ENCODE measurements at places on chromosomes 7 and 10.

DNA sequence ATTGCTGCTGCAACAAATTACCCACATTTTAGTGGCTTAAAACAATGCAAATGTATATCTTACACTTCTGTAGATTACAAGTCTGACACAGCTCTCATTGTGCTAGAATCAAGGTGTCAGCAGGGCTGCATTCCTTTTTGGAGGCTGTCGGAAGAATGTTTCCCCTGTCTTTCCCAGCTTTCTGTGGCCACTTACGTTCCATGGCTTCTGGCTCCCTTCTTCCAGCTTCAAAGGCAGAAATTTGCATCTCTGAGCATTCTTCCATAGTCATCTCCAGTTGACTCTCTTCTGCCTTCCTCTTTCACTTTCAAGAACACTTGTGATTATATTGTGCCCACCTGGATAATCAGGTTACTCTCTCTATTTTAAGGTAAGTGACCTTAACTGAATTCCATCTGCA lies 125.3 kb downstream of the GPR158 start:
- no peak for DNase-seq

GRCh38 chr7:123675181-123675473 lies 19.5 kb downstream of the LMOD2 start:
- DNase-seq: no peak

DNA sequence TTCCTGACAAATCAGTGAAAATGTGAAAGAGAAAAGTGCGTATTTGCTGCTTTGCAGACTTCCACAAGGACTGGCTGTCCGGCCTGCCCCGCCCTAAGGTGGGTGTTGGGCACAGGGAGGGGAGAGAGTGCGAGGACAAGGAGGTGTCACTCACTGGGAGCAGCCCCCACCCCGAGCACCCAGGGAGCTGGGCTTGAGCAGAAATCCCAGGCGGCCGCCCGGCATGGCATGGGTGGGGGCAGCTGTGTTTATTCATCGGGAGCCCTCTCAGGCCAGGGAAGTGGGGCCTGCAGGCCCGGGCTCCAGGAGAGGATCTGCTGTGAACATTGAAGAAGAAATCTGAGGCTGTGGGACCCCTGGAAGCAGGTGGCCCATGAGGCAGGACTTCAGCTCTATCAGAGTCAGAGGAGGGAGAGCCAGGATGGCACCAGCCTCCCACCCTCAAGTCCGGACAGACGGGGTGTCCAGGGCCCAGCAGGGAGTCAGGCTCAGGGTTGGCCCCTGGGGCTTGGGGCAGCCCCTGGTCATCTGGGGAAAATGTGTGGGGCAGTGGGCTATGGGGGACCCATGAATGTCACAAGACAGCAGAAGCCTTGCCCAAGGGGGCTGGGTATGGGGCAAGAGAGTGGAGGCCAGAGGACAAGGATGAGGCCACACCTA lies 164.4 kb upstream of the PPP2R2D start:
- DNase-seq: no peak

DNA sequence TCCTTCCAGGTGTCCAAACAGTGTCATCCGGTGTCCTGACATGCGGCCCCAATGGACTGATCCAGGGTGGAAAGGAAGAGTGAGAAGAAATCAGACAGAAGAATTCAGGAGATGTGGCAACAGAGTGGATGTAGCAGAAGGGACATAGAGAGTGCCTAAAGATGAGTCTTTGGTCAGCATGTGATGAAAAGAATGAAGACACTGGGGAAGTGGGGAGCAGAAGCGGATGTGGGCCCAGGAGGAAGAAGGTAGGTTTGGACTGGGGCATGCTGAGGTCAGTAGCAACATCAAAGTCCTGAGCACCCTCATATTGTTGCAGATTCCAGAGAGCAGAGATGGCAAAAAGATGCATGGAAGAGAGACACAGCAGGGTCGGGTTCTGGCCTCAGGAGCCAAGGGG lies 71.8 kb upstream of the STEAP1B start:
- DNase-seq: no peak

DNA sequence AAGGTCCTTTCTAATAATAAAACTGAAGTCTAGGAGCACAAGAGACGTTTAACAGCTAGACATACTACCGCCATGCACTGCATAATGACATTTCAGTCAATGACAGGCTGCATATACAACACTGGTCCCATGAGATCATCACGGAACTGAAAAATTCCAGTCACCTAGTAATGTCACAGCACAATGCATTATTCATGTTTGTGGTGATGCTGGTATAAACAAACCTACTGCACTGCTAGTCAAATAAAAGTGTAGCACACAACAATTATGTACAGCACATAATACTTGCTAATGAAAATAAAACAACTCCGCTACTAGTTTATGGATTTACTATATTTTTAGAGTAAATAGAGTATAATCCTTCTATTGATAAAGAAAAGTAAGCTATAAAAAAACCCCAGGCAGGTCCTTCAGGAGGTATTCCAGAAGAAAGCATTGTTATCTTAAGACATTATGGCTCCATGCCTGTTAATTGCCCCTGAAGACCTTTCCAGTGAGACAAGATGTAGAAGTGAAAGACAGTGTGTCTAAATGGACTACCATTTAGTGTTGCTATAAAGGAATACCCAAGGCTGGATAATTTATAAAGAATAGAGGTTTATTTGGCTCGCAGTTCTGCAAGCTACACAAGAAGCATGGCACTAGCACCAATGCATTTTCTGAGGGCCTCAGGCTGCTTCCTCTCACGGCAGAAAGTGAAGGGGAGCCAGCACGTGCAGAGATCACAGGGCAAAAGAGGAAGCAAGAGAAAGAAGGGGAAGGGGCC lies 47.1 kb downstream of the HIBADH start:
- DNase-seq: no peak

DNA sequence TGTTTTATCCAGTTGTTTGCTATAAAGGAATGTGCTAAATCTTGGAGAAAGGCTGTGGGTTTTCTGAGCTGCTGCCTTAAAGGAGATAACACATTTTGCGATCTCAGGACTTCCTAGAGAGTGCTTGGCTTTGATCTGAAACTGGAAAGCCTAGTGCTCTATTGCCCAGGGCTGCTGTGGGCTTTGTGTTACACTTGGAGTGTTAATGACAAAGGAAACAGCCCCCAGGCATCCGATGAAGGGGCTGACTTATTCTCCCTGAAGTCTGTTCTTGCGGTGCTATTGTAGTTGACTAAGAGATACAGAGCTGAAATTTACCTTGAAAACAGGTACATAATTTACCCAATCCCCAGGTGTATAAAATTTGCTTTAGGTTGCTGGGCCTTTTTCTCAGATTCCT lies 74.5 kb downstream of the SND1 start:
- DNase-seq: no peak

GRCh38 chr10:66627156-66627555 lies 298.7 kb upstream of the LRRTM3 start:
- DNase-seq: no peak

DNA sequence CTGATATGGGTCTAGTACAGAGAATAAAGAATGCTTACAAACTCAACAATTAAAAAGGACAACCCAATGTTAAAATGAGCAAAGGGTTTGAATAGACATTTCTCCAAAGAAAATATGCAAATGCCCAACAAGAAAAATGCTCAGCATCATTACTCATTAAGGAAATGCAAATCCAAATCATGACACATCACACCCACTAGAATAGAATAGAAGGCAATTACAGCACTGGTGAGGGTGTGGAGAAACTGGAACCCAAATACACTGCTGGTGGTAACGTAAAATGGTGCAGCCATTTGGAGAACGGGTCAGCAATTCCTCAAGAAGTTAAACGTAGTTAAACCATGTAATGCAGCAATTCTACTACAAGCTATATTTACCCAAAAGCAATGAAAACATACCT lies 53.8 kb downstream of the KDM7A start:
- no peak for DNase-seq

GRCh38 chr10:70405037-70405824 lies 1.3 kb downstream of the EIF4EBP2 start:
- DNase-seq: peak; percentile 93

DNA sequence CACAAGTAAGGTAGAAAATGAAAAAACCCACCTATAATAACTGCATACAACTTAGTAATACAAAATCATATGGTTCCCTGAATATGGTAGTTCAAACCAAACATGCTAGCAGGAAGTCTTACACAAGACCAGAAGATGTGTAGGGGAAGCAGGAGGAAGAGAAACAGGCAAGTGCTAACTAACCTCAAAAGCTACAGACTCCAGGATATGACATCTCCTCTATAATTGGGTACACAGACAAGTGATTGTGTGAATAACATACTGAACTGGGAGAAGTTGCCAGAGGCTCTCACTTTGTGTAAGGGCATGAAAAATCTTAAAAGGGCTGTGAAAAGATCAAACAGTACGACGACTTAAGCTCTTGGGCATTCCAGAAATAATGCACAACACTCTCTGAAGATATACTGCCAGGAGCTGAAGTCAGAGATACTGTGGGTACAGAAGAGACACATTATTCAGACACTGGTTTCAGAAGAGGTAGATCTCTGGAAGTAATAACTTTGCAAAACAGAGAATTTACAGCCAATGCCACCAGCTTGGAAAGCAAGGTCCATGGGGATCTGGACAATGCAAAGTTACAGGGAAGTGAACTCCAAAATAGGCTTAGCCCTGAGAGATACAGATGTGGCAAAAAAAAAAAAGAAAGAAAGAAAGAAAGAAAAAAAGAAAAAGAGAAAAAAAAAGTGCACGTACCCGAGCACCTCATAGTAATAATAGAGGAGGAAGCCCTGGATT lies 767.2 kb downstream of the TNS3 start:
- DNase-seq: no peak

DNA sequence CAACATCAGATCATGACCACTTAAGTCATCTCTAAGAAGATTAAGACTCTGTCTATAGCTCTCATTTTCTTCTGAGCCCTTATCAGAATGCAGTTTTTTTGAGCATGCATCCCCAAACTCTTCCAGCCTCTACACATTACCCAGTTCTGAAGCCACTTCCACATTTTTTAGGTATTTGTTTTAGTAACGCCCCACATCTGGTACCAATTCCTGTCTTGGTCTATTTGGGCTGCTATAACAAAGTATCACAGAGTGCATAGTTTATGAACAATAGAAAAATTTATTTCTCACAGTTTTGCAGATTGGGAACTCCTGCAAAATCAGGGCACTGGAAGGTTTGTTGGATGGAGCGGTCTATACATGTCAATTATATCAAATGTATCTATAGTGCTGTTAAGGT lies 107.7 kb upstream of the KCND2 start:
- DNase-seq: peak; percentile 12

- DNase-seq: no peak
These were observed 69.7 kb downstream of the KMT2C start for GRCh38 chr7:152365982-152366603.

GRCh38 chr10:107013258-107014006 lies 151.1 kb downstream of the SORCS1 start:
- DNase-seq: no peak

GRCh38 chr7:47577321-47577919 lies 4.5 kb downstream of the TNS3 start:
- no peak for DNase-seq

DNA sequence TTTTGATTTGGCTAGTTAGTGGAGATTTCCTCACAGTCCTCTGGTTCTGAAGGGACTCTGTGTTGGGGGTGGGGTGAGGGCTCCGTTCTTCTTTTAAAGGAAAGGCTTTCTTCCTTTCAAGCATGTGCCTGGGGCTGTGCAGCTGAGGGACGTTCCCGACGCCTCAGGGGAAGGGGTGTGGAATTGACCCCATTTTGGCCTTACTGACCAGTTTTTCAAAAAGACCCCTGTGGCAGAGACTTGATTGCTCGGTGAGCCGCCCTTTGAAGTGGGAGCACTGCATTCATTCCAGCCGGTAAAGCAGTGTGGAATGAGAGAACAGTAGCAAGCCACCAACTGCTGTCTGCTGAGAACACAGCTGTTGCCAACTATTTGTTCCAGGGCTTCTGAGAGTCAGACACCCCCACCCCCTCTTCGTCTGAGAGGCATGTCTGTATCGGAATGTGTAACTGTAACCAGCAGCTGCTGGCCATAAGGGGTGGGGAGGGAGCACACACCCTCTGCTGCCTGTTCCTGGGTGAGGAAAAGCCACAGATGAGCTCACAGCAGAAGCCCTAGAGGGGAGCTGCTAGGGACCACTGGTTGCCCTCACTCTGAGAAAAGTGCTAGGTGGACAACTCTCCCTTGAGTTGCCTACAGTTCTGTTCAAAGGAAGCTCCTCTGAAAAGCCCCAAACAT lies 33.2 kb downstream of the WBP1L start:
- DNase-seq: peak; percentile 88

DNA sequence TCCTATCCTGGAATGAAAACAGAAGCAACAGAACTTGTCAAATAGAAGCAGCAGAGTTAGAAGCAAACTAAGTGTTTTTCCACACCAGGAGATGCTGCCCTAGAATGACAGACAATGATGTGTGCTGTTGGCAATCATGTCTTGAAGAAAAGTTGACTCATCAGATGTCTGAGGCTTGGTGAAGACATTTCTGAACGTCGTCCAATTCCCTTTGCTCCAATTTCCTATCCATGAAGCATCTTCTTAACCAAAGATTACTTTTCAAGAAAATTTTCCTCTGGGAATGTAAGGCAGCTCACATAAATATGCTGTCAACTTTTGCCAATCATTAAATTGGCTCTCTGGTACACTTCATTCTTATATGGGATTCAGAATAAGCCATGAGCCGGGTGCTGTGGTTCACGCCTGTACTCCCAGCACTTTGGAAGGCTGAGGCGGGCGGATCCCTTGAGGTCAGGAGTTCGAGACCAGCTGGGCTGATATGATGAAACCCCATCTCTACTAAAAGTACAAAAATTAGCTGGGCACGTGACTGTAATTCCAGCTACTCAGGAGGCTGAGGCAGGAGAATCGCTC lies 34.6 kb downstream of the MALSU1 start:
- DNase-seq: peak; percentile 72

DNA sequence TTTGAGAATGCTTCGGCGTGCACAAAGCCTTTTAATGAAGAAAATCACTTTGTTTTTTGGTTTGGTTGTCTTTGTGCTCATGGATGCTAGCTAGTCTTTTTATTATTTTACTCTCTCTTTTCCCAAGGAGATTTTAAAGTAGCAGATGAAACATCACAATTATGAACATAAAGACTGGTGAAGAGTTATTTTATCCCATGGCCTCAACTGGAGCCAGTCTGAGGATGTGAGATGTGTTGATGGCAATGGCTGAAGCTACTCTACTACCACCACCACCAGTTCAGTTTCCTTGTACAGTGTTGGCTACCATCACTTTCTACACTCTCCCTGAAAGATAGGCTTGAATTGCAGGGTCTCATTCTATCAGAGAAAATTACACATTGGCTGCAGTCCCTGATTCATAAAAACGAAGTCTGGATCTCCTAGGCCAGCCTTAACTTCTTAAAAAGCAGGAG lies 494 bp upstream of the HERC4 start:
- DNase-seq: no peak

DNA sequence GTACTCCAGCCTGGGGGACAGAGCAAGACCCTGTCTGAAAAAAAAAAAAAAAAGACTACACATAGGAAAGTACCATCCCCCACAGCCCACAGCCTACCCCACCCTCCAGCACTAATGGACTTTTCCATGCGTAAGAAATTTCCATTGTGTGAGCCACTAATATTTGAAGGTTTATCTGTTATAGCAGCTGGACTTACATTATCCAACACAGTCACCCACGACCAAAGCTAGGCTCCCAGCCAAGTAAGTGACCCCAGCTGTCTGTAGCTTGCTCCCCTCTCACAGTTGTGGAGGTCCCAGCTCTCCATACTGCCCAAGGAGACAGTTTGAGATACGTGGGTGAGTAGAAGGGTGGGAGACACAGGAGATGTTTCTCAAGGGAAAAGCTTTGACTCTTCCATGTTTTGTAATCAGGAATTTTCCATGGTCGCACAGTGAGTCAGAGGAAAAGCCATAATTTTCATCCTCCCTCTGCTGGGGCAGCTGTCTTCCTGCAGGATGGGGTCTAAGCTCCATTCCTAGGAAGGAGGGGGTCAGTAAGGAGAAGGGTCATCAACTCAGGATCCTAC lies 57.4 kb downstream of the CAV1 start:
- DNase-seq: no peak
